HCT116 (cell line): ENCODE measurements at places on chromosomes 11 and 22. TPM values are rescaled to one million over a fixed set of nuclear protein-coding genes. Genes with fewer than 3 reads are reported as not detected.

The SMIM35 gene
- total RNA-seq, result not detected

The KLHL35 gene
- 1.7 TPM for total RNA-seq

The MIAT gene
- 0.54 TPM for total RNA-seq

The SPDYC gene
- 1.2 TPM for total RNA-seq

The GAL3ST1 gene
- total RNA-seq, result 2.1 TPM

DNA sequence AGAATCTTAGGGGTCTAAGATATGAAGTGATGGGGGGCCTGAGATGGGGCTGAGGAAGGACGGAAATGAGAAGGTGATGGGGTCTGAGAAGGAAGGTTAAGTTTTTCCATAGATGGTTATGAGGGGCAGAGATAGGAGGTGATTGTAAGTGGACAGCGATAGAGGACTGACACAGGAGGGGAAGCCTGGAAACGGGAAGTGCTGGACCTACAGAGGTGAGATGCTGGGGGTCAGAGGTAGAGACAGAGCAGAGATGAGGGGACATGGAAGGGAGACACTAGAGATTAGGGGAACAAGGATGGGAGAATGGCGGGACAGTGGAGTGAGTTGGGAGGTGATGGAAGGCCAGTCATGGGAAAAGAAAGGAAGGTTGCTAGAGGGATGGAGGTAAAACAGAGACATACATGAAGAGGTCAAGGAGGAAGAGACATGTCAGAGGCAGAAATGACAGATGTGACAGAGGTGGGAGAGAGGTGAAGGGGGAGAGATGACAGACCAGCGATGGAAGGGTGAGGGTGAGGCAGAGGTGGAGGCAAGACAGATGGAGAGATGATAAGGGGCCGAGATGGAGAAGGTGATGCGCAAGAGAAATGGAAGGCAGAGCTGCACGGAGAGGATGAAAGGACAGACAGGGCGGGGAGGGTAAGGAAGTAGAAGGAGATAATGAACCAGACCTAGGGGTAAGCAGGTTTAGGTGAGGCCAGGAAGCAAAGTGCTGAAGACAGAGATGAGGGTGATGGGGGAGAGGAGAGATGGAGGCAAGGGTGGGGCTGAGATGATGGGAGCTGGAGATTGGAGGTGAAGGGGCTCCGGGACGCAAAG, 50.8 kb downstream of the SLC22A12 start:
- no peak for DNase-seq

GRCh38 chr11:33863418-33864172, 28.3 kb downstream of the LMO2 start:
- DNase-seq, result no peak

DNA sequence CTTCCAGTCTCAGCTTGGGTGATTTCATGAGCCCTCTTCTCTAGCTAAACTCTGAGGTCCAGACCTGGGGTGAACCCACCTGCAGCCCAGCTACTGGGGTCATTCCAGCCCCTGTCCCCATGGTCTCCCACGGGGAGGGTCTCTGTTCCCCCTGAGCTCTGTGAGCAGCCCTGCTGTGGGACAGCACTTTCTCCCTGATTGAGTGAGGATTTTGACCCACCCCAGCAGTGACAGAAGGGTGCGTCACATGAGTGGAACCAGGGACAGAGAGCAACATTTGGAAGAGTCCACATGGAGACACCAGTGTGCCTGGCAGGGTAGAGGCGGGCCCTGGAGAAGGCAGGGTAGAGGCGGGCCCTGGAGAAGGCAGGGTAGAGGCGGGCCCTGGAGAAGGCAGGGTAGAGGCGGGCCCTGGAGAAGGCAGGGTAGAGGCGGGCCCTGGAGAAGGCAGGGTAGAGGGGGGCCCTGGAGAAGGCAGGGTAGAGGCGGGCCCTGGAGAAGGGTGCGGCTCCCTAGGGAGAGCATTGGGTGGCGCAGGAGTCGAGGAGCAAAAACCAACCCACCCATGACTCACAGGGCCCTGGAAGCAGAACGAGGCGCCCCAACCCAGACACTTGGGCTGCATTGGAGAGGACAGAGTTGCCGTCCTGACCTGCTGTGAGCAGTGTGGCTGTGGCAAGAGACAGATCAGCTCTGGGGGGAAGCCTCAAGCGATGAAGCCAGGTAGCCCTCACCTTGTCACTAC, 227.7 kb upstream of the B3GAT1 start:
- peak; percentile 71 for DNase-seq

GRCh38 chr11:95891423-95892170, 32.3 kb downstream of the MTMR2 start:
- DNase-seq, result no peak

DNA sequence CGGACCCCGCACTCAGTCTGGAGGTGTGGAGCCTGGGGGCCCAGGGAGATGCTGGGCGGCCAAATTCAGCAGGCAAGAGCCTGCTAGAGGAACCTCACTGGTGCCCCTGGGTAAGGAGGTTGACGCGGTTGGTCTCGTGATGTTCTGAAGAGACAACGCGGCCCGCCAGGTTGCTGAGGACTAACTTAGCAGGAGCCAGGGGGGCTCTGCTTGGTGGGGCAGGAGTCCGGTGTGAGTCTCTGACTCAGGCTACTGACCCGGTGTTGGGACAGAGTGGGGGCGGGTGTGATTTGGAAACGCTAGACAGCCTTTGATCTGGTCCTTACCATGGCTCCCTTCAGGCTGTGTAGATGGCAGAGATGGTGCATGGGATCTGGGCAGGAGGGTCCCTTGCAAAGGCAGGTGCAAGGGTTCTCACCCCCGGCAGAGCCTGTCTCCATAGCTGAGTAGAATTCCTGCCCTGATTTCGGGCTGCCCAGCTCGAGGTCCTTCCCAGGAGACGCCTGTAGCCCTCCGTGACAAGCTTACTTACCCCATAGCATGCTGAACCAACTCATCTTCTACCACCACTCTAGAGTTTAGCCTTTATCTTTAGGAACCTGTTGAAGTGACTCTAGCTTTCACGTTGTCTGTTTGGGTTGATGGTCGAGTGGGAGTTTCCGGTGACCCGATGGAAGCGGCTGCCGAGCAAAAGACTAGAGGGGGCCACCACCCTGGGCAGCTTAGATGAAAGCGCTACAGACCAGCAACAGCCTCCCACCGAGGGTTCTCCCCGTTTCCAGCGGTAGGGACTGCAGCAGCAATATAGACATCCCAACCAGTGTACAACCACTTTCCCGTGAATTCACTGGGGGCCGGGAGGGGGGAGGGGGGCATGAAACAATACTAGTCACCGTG, 38.4 kb downstream of the KCNC1 start:
- DNase-seq, result no peak

- no peak for DNase-seq
These were observed 103.5 kb downstream of the USP35 start for GRCh38 chr11:78292109-78292803.

DNA sequence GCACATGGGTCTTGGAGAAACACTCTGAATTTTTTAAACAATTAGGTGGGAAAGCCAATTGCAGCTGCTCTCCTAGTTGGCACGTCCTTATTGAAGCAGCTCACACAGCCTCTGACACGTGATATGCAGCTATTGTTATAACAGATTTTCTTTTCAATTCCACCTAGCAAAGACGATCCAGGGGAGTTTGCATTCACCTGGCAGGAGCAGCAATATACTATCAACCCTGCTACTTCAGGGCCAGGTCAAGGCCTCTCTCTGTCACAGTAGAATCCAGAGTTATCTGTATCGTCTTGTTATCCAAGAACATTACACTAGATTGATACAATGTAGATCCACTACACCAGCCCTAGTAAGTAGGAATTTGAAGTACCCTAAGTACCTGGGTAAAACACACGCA, 8.3 kb downstream of the KRTAP5-11 start:
- DNase-seq, result no peak

GRCh38 chr11:42552786-42553185, 759.0 kb upstream of the API5 start:
- no peak for DNase-seq
